ENCODE measurements at places on chromosomes 4 and X.

DNA sequence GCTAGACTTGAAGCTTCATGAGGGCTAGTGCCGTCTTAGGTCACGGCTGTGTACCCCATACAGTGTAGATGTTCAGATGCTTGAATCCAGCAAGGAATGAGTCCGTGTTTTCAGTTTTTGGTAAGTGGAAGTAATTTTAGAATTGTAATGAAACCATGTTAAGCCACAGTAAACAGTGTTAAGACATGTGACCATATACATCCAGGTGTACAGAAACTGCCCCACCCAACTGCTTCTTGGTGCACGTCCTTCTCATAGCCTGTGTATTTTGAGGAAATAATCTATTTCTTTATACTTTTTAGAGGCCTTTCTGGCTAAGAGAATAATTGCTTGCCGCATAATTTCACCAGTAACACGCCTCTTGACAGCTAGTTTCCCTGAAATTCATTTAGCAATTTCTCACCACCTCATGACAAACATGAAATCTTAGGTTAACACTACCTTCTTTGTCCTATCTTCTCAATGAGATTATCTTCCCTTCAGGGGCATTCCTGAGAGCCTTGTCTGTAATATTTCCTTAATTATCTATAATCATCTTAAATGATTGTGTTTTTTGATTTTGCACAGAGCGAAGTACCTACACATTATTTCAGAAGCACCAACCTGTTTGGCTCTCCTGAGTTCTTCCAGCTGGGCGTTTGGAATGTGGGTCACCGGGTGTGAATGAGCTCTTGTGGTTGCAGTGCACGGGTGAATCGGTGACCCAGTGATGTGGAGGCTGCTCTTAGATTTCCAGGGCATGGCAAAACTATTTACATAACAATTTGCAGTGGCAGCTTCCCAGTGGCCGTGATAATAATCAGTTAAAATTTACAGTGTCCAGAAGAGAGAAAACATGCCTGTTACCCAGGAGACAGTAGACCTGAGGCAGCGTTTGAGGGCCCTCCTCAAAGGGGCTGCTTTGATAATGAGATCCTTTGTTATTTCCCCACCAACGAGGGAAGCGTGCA is 50.2 kb upstream of the TADA2B start:
- no peak for DNase-seq

- peak; percentile 14 for DNase-seq
These were observed 72.8 kb downstream of the SLC9A7 start for GRCh38 chrX:46686003-46686645.

DNA sequence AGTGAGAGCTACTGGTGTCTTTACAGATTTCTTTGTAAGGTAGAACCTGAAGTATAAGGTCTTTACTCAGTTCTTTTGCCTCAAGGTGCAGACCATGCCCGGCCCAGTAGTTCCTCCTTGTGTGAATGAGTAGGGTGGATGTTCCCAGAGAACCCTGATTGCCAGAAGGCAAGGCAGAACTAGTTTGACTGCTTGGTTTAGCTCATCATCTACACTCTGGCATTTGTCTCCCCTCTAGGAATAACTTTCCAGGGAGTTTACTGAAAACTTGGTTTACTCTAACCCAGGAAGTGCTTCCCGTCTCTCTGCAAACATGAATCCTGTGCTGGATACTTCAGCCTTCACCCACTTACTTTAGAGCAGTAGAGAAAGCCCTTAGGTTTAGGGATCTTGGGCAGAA is 29.1 kb downstream of the MCUB start:
- no peak for DNase-seq

DNA sequence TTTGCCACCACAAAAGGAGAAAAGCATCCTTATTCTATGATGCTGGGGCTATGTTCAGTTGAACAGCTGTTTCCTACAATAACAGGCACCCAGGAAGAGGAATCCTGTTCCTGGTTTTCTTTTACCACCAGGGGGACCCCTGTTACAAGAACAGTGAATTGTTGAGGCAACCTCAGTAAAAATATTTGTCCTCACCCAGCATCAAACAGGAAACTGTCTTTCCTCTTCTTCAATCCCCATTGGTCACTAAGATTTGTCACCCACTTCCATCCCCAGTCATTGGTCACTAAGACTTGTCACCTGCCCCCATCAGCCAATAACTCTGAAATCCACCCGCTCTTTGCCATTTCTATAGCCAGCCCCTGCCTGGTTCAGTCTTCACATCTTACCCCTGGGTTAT is 143.5 kb upstream of the GALNT7 start:
- DNase-seq, result no peak

- no peak for DNase-seq
These were observed 22.2 kb downstream of the ABCG2 start for GRCh38 chr4:88136249-88136648.

DNA sequence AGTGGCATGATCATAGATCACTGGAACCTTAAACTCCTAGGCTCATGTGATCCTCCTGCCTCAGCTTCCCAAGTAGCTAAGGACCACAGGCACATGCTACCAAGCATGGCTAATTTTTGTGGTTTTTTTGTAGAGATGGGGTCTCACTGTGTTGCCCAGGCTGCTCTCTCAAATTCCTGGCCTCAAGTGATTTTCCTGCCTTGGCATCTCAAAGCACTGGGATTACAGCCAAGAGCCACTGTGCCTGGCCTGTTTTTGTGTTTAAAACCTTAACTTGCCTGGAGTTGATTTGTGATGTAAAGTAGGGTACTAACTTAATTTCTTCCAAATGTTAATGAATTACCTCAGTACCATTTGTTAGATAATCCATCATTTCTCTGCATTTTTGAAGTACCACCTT is 22.3 kb downstream of the DLG3 start:
- no peak for DNase-seq
